ENCODE measurements at places on chromosomes 7 and 10.

- DNase-seq, result no peak
These were observed 39.0 kb upstream of the TECTB start for GRCh38 chr10:112244197-112244596.

DNA sequence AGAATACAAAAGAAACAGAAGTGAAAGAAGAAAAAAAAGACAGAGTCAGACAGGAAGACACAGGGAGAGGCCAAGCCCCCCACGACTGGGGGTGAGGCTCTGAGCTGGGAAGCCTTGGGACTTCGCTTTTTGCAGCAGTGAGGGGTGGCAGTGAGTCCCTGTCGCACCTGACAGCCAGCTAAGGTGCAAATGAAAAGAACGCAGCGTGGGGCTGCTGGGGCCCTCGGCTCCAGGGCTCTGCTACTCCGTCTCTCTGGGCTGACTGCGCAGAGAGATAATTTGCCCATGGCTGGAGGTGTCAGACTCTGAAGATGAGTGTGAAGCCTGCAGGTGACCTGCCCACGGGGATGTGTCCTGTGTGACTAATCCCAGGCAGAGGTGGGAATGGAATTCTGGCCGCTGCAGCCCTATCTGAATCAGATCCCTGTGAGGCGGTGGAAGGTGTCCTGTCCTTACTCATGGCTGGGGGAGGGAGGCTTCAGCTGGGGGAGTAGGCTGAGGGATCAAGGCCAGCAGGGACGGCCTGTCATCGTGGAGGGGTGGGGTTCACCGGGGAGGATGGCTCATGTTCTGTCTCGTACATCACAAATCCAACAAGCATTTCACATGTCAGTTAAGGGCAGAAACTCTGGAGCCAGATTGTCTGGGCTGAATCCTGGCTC lies 96.4 kb downstream of the SLIT1 start:
- no peak for DNase-seq

DNA sequence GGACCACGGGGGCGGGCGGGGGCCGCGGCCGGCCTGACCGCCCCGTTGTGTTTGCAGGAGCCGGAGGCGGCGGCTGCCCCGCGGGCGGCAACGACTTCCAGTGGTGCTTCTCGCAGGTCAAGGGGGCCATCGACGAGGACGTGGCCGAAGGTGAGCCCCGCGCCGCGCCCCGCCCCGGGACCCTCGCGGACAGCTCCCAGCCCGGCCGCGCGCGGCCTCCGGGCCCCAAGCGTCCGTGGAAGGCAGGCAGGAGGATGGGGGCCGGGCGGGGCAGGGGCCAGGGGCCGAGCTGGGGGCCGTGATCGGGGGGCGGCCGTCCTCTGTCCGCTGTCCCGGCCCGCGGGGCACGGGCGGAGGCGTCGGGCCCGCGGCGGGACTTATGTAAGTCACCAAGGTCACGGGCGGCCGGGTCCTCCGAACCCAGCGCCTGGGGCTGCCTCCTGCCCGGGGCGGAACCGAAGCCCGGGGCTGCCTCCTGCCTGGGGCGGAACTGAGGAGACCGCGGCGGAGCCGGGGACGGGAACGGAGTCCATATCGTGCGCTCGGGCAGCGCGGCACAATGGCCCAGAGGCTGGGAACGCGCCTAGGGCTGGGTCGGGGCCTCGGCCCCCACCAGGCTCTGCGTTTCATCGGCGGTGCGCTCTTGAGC lies 497 bp downstream of the PPP2R2D start:
- DNase-seq, result peak; percentile 37

DNA sequence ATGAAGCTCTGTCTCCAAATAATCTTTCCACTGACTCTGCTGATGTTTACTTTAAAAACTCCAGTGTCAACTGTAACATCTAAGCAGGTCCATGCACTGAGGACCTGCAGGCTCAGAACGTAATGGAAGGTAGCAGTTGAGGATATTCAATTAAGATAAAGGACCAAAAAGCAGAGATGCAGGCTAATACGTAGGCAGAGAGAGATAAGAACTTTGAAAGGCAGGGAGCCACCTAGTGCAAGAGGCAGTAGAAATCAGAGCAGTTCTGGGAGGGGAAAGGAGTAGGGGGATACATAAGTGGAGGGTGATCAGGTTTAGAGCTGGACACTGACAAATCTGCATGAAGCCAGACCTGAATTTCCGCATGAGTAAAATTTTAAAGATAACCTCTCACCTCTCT lies 114.5 kb upstream of the POM121L12 start:
- DNase-seq, result no peak

- DNase-seq, result no peak
These were observed 8.9 kb downstream of the PDE1C start for GRCh38 chr7:32061346-32061745.

DNA sequence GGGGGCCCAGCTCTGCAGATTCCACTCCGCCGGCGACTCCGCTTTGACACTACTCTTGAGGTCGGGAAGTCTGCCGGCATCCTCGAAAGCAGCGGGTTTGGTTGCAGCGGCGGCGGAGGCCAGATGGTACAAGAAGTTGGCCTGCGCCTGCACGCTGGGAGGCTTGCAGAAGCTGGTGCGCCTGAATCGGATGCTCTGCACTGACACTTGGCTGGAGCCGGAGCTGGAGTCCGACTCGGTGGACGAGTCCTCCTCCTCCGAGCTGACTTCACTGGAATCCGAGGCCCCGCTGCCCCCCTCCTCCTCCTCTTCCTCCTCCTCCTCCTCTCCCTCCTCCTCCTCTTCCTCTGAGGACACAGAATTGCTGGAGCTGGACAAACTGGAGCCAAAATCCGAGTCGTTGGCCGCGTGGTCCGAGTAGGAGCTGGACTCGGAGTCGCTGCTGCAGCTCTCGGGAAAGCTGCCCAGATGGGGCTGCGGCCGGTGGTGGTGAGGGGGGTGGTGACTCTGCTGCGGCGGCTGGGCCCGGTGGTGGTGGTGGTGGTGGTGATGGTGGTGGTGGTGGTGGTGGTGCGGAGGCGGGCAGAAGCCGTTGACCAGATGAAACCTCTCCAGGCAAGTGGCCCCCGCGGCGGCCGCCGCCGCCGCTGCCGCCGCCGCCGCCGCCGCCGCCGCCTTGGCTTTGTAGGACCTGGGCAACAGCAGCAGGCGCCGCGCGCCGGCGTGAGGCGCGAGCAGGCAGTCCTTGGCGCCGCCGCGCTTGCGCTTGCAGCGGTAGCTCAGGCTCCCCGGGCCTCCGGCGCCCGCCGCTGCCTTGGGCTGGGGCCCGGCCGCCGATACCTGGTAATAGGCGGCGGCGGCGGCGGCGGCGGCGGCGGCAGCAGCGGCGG lies 9.0 kb downstream of the SKIDA1 start:
- DNase-seq, result peak; percentile 26

- no peak for DNase-seq
These were observed at the start of gene C10orf67 for GRCh38 chr10:23344241-23344841. C10orf67 (minus strand) TSS chr10:23344797; CDS start chr10:23344774, 23 bp downstream.

GRCh38 chr7:66529883-66530610 lies 98.6 kb upstream of the KCTD7 start:
- DNase-seq, result no peak

DNA sequence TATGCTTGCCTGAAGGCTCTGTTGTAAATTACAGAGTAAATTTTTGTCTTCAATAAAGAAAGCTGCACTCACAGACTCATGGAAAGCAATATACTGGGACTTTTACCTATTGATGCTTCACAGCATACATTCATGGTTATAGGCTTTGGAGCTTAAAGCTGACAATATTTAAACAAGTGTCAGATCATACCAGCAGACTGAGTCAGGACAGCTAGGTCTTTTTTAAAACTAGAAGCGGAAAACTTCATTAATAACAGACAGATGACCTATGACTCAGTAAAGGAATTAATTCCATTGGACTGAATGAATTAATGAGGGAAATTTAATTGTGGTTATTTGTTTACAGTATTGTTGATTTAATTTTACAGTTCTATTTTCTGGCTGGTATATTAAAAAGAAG lies 165.8 kb upstream of the DGKB start:
- DNase-seq, result no peak

DNA sequence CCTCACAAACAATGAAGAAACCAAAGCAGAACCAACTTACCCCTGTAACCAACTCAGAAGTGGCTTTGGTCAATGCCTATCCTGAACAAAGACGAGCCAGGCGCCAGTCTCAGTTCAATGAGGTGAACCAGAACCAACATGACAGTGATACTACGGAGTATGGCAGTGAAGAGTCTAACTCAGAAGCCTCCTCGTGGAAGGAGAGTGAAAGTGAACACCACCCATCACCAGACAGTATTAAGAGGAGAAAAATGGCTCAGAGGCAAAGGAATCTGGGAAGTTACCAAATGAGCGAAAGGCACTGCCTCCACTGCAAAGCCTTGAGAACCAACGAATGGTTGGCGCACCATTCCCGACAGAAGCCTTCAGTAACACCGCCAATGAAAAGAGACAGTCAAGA lies 8.4 kb downstream of the SSMEM1 start:
- DNase-seq, result no peak

- DNase-seq, result no peak
These were observed 69.2 kb downstream of the PARP12 start for GRCh38 chr7:139993592-139993991.

GRCh38 chr7:148665221-148665620 lies 33.5 kb upstream of the CUL1 start:
- DNase-seq, result no peak

GRCh38 chr10:51698473-51699063 lies 827 bp downstream of the CSTF2T start:
- no peak for DNase-seq

DNA sequence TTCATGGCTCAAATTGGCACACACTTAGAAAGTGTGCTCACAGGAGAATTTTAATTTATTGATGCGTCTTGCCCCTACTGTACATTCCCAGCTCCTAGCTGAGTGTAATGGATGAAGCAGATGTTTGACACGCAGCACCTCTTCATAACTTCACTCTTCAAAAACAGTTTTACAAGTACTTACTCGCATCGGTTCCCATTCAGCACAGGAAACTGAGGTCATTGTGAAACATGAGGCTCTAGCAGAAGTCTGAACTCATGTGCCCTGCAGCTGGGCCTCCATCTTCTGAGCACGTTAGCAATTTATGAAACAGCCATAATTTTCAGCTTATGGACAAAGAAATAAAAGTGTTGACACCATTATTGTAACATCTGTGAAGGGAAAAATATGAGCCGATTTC lies 558.9 kb upstream of the MGMT start:
- no peak for DNase-seq

DNA sequence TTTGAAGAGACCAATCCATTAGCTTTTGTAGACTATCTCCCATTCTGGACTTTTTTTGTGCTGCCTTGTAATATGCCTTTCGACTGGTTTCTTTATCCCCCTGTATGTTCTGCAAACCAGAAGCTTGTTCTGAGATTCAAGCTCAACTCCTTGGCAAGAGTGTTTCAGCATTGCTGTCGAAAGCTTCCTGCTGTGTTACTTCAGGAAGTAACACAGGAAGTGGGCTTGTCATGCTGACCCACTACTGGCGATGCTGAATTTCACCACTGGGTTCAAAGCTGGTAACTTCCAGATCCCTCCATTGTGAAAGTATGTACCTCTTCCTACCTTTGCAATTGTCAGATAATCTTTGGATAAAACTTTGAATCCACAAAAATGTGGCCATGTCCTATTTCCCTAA lies 57.9 kb upstream of the INSYN2A start:
- DNase-seq, result no peak

DNA sequence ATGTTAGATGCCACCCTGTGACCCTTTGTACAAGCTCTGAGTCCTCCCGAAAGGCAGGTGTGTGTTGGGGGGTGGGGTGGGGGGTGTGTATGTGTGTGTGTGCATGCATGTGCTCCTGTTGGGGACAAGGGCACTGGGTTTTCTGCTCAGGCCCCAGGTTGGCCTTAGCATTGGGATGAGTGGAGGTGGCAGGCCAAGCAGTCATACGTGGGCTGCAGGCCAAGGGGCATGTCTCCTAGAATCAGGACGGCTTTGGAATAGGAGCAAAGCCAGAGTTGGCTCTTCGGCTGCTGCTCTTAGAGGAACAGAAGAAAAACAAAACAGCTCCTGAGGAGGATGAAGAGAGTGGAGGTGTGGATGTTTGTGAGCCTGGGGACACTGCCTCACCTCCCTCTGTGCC lies 26.0 kb downstream of the HSPA12A start:
- DNase-seq, result no peak

DNA sequence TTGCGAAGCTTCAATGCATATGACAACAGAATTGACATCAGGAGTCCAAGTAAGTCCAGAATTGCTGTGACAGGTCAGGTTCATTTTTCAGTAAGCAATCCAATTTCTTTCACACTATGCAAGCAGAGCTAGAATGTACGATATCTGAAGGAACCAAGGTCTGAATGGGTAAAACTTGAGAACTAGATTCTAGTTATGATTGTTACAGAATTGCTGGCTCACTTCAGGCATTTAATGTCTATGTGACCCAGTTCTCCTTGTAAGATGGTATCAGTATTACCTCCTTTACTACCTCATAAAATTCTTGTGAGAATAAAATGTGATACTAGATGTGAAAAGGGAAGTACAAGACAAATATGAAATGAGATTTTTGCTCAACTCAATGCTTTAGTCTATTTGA lies 159.6 kb downstream of the GPR158 start:
- DNase-seq, result no peak

- no peak for DNase-seq
These were observed 38.9 kb downstream of the TCF7L2 start for GRCh38 chr10:112988839-112989406.

- peak; percentile 42 for DNase-seq
These were observed 37.8 kb downstream of the DNAJB12 start for GRCh38 chr10:72316748-72317435.

- no peak for DNase-seq
These were observed 140.8 kb upstream of the NFE2L3 start for GRCh38 chr7:26011039-26011696.

GRCh38 chr7:40041456-40041855 lies 91.4 kb downstream of the CDK13 start:
- DNase-seq, result no peak

- no peak for DNase-seq
These were observed 1.9 kb downstream of the TSPAN33 start for GRCh38 chr7:129146237-129146979.

DNA sequence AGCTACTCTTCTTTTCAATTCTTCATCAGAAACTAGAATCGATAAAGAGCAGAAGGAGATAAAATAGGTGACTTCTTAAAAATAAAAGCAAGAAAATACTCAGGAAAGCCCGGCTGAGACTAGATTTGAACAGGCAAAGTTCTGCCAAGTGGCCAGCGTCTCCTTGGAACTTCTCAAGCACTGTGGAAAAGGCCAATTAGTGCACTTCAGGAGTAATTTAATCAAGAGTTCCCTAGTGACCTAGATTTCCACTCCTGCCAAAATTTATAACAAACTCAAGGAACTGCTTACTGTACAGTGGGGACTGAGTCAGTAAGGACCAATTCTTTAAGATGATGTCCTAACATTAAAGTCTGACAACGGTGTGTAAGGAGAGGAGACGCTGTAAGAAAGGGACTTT lies 57.3 kb downstream of the CHCHD3 start:
- DNase-seq, result no peak

DNA sequence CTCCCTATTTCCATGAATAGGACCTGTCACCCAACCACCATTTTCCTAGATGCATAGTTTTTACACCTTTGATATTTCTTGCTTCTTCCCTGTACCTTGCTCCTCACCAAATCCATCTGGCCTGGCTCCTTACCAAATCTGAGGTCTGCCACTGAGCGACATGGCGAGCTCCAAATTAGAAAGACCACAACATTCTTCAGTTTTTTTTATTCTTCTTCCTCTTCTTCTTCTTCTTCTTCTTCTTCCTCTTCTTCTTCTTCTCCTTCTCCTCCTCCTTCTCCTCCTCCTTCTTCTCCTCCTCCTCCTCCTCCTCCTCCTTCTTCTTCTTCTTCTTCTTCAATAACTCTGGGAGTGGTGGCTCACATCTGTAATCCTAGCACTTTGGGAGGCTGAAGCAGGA lies 7.1 kb downstream of the CPED1 start:
- DNase-seq, result no peak
